Naive thymus-derived CD8-positive, alpha-beta T cell (primary cell): ENCODE measurements at places on chromosomes 16 and 17. TPM values are rescaled to one million over a fixed set of nuclear protein-coding genes. Genes with fewer than 3 reads are reported as not detected.

The RDM1 gene
- 0.41 TPM for total RNA-seq

- no peak for DNase-seq
These were observed 33.7 kb upstream of the NPTX1 start for GRCh38 chr17:80510132-80510531.

GRCh38 chr17:30590081-30590733 lies 113.0 kb downstream of the GOSR1 start:
- no peak for DNase-seq

GRCh38 chr16:31202414-31203375 lies at the start of gene PYCARD:
Gene PYCARD (minus strand): TSS chr16:31202760. CDS start chr16:31202690, 70 bp downstream.
- peak; percentile 18 for DNase-seq

The NPIPA8 gene
- total RNA-seq, result 28.8 TPM

DNA sequence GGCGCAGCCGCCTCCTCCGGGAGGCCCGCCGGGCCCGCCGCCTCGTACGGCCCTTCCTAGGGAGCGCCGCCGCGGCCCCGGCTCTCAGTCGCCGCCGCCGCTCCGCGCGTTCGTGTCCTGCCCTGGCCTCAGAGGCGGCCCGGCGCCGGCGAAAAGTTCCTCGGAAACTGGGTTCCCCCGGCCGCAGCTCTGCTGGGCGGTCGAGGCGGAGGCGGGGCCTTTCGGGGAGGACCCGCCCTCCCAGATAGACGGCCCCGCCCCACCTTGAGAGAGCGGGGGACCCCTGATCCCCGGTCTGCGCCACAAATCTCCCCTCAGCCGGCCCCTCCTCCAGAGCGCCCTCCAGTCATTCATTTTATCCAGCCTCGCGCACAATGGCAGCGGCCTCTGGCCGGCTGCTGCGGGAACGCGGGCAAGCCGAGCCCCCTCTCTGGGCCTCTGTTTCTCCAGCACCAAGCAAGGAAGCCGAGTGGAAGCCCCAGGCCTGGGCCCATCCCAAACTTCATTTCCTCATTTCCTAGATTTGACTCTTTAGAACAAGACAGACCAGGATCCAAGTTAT lies at the start of gene SREBF1:
Gene SREBF1, minus strand, starts transcription at position 169 of the 562 bp plus-strand sequence. CDS start 169 bp downstream, outside the sequence.
- peak; percentile 77 for DNase-seq
